Occipital lobe (tissue), 3 donors: ENCODE measurements at places on chromosomes 2 and 18.
A peak's percentile ranks its signal among the peaks of the same experiment; 100 is the strongest.

DNA sequence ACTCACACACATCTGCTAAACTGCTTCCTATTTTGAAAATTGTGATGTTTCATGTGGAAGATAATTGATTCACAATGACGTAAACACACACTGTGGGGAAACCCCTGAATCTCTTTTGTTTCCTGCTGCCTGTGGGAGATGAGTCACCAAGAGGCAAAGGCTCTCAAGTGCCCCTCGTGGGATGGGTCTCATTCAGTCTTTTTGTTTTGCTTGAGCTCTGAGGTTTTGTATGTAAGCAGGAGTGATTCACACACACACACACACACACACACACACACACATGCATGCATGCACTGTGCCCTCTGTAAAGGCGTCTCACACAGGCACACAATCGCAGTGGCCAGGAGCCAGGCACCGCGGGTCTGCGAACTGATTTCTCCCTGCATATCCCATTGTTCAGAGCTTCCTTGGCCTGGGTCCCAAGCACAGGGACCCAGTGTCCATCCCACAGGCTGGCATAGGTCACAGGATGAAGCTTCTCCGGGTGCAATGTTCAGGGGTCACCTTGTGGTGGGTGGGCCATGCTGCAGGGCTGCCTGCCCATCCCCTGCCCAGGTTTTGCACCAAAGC, 12.1 kb upstream of the ARHGEF4 start:
- DNase-seq: peak; percentile 25

DNA sequence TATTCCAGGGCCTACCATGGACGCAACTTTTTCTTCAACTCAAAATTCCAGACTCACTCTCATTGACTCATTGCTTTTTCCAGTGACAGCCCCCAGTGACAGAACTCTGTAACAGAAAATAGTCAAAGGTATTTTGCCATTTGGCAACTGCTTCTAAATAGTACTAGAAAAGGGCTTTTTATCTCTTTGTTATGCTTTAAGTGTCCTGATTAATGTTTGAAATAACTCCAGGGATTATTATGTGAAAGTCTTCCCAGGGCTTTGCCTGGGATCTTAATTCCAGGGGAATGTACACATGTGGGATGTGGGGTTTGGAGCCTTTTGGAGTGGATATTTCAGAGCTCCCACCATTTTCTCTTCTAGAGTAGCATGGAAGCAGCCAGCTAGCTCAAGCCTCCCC, 198.8 kb downstream of the KCNS3 start:
- DNase-seq: no peak

GRCh38 chr2:42128721-42129486, 40.2 kb upstream of the EML4 start:
- no peak for DNase-seq

GRCh38 chr18:62976227-62976626, 260.9 kb downstream of the PHLPP1 start:
- no peak for DNase-seq

DNA sequence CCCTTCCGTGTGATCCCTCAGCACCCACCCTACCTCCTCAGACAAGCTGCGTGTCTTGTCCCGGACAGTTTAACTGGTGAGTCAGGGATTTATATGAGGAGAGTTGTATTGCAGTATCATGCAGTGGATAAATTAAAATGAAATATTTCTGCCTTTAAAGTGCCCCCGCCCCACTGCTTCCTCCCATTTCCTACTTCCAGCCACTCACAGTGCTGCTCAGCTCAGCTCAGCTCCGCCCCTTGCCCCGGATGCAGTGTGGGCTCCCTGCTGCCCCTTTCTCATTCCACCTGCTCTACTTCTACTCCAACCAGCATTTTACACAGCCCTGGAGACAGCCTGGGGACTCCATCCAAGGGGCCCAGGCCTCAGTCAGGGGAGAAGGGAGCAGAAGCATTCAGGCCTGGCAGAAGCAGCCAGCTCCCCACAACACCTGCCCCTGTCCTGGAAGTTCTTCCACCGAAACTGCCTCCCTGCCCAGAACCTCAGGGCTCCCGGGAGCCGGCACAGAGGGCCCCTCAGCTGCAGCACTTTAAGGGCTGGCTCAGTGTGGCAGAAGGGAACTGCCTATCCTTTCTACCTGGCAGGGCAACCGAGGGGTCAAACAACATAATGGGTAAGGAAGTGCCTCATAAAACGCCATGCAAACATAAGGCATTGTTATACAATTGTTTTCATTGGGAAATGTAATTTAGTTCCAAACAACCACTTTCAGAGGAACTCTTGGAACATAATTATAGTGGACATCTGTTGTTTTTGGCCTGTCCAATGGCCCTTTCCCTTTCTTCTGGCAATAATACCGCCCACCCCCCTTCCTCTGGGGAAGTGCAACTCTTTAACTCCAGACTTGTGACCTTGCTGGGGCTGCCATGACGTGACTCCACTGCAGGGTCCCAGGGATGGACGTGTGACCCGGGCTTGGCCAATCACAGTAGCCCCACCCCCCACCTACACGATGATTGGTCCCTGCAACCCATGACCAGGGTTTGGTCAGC, 102.3 kb downstream of the LIPG start:
- no peak for DNase-seq

DNA sequence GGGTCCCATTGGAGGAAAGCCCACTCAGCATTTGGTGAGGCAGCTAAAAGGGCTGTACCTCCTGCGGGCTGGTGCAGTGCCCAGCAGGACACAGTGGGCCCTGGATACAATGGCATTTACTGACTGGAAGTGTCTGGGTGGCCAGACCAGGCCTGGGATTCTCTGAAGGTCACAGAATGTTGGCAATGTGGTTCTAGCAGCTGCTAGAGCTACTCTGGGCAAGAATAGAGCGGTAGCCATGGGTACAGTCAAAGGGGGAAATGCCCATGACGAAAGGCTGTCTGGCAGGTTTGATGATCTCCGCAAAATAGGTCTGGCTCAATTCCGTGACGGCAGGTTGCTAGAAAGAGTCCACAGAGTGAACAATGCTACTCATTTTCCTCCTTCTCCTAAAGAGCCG, 241.8 kb downstream of the AFF3 start:
- DNase-seq: no peak

GRCh38 chr2:161415034-161415986, 787 bp upstream of the TBR1 start:
- no peak for DNase-seq

DNA sequence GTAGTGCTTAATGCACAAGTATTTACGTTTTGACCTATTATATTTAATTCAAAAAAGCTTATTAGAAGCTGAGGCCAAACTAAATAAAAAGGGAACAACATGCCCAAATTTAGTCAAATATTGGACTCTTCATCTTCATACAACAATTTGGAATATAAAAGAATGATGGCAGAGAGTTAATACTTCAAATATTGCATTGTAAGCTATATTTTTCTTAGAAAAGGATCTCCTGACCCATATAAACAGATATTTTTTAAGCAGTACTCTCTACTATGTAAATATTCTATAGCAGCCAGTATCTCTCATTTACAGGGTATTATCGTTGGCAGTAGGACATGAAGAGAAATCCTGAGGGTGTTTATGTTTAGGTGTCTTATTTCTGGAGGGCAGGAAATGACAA, 531.2 kb downstream of the NYAP2 start:
- no peak for DNase-seq

- no peak for DNase-seq
Measured at GRCh38 chr2:152410165-152410597, 75.2 kb downstream of the FMNL2 start.

DNA sequence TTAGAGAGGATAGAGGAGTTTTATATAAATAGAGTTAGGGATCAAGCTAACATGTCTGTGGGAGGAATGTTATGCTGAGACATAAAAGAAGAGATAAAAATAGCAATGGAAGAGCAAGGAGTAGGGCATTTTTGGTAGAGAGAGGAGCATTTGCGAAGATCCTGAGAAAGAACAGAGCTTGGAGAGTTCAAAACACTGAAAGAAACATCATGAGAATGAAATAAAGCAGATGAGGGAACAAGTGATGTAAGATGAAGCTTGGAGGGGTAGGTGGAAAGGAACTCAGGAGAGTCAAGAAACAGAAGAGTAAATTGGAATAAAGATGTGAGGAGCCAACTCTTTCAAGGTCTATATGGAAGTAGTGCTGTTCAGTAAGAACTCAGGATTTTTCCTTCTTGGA, 308.6 kb downstream of the PARD3B start:
- DNase-seq: no peak

- DNase-seq: no peak
Measured at GRCh38 chr18:72542342-72542741, 1.8 kb downstream of the CBLN2 start.

- no peak for DNase-seq
Measured at GRCh38 chr2:65378290-65378689, 54.1 kb downstream of the SPRED2 start.

GRCh38 chr2:204770735-204771134, 225.5 kb downstream of the PARD3B start:
- no peak for DNase-seq

- DNase-seq: no peak
Measured at GRCh38 chr18:9619545-9619944, 5.2 kb upstream of the PPP4R1 start.

GRCh38 chr18:11714244-11714918, 25.3 kb downstream of the GNAL start:
- no peak for DNase-seq

DNA sequence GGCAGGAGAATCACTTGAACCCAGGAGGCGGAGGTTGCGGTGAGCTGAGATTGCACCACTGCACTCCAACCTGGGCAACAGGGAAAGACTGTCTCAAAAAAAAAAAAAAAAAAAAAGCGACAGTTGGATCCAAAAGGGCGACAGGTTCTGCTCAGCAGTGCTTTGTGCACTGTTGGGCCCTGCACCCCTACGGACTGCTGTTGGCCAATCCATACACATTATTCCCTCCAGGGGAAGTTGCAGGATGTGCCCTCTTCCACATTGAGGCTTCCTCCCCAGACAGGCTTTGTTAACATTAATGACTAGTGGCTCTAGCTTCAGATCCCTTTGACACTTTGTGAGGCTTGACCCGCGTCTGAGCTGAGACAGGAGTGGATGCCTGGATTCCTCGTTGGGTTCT, 9.4 kb downstream of the NT5DC4 start:
- no peak for DNase-seq

GRCh38 chr2:155115846-155116245, 417.4 kb downstream of the KCNJ3 start:
- no peak for DNase-seq

DNA sequence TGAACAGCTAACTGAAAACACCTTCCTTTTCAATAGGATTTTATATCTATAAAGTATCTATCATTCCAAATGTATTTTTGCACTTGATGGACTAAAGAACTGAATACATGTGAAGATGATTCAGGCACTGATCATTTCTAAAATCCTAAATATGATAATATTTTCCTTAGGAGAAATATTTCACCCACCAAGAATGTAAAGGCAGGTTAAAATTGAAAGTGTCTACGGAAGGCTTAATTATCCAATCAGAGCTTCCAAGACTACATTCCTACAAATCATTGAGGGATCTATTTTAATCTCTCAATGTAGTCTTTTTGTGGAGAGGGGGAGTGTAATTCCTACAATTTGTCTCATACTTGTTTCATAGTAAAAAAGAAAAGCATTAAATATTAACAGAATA, 3.6 kb downstream of the GALNT3 start:
- no peak for DNase-seq

- no peak for DNase-seq
Measured at GRCh38 chr18:79742076-79742475, 55.7 kb upstream of the KCNG2 start.

DNA sequence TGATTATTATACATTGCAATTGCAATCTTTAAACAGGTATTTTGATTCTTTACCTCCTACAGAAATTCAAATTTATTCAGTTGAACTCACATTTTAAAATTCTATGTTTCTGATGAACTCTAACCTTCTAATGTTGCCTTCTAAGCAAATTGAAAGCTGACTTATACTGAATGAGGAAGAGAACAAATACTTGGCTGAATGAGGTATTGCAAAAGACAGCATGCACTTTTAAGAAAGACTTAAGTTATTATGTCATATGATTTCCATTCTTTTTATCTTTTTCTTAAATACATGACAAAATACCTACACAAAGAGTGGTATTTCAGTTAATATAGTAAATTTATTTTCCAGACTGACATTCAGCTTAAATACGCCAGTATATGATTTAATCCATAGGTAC, 64.7 kb downstream of the FAM228A start:
- DNase-seq: no peak

DNA sequence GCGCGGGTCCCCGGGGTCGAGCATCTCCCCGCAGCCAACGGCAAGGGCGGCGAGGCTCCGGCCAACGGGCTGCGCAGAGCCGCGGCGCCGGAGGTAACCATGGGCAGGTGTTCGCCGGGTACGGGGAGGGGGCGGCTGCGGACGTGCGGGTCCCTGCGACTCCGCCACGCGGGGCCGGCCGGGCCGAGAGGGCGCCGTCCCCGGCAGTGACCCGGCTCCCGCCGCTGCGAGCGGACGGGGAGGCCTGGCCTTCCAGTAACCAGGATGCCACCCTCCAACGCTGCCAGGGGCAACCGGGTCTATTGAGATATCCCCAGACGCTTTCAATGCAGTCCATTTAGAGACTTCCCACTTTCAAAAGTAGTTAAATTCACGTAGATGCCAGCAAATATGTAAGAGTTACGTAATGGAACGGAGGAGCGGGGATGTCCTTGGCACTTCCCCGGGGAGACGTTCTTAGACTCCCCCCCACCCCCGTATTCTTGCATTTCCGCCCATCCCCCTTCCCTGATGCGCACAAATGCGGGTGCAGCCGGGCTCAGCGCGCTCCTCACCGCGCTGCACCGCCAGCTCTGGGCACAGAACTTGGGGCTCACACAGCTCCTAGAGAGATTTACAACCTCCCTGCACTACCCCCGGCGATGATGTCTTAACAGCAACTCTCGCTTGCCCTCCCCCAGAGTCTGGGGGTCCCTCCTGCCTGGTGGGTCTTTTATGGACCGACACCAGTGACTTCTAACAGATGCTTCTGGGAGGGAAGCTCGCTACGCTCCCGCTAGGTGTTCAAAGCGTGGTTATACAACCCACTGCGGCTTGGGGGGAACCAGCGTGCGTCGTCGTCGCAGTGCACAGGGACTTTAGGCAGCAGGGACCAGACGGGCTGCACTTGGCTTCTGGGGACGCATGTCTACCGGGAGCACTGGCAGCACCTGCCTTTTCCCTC, 657 bp downstream of the SGPP2 start:
- DNase-seq: peak; percentile 33

GRCh38 chr2:207078186-207078798, 87.5 kb downstream of the KLF7 start:
- DNase-seq: peak; percentile 17

DNA sequence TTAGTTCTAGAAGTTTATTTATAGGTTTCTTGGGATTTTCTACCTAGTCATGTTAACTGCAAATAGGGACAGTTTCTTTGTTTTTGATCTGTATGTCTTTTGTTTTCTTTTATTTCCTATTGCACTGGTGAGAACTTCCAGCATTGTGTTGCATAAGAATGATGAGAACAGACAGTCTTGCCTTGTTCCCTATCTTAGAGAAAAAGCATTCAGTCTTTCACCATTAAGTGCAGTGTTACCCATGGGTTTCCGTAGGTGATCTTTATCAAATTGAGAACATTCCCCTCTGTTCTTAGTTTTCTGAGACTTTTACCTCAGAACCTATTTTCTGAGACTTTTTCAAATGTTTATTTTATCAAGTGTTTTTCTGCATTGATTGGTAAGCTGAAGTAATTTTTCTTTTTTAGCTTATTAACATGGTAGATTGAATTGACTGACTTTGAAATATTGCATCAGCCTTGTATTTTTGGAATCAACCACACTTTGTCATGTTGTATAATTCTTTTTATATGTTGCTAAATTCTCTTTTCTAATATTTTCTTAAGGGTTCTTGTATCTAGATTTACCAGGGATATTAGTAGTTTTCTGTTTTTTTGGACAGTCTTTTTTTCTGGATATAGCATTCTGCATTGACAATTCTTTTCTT, 17.2 kb downstream of the MFSD6 start:
- DNase-seq: no peak
